Suprapubic skin (tissue), 4 donors: ENCODE measurements at places on chromosomes 13 and 19.

DNA sequence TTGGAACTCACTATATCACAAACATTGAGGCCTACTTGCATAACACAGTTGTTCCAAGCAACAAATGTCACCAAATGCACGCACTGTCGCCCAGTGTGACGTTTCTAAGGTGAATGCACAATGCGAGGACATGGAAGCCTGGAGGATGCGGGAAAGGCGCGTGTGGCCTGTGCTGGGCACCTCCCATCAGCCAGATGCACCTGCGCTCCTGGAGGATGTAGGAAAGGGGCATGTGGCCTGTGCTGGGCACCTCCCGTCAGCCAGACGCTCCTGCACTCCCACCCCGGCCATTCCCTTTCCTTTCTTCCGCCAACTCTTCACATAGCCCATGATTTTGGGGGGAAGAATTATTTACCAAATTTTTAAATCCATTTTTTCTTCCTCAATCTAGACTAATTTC lies 202.4 kb upstream of the SOX1 start:
- no peak for DNase-seq

- no peak for DNase-seq
Observed at GRCh38 chr13:29702912-29703351, 107.4 kb upstream of the SLC7A1 start.

DNA sequence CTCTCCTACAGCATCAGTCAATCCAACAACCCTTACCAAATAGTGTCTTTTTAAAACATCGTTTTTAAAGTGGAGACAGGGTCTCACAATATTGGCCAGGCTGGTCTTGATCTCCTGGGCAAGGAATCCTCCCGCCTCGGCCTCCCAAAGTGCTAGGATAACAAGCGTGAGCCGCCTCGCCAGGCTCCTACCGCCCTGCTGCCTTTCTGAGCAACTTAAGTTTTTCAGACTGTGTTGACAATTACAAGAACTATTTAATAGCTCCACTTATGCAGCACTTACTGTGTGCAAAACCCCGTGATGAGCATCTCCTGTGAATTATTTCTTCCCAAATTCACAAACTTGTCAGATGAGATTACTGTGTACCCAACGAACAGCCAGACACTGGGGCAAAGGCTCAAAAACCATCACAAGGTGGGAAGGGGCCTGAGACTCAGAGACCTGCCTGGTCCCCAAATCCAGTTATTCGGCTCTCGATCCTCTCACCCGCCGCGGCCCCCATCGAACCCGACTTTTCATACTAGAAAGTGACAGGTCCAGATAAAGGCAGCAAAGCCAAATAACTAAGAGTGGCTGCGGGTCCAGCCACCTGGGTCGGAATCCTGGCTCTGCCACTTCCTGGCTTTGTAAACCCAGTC lies 581 bp downstream of the RPL18 start:
- no peak for DNase-seq

GRCh38 chr19:41700381-41701195 lies 7.8 kb upstream of the CEACAM5 start:
- DNase-seq: peak; percentile 43

DNA sequence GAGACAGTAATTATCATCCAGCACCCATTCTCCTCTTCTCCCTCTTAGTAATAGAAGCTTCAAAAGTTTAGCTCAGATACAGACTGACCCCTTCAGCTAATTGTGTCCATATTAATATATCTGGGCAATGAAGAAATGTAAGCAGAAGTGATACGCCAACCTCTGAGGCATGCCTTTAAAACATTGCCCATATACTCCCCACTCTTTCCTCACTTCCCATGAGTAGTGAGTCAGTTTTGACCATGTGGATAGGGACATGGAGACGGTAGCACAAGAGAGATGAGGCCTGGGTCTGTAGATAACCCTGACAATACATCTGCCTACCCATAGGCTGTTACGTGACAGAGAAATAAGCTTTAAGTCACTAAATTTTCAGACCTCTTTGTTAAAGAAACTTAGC lies 147.6 kb downstream of the KCTD12 start:
- DNase-seq: no peak

- DNase-seq: no peak
Observed at GRCh38 chr13:77732287-77732686, 34.8 kb downstream of the SLAIN1 start.

DNA sequence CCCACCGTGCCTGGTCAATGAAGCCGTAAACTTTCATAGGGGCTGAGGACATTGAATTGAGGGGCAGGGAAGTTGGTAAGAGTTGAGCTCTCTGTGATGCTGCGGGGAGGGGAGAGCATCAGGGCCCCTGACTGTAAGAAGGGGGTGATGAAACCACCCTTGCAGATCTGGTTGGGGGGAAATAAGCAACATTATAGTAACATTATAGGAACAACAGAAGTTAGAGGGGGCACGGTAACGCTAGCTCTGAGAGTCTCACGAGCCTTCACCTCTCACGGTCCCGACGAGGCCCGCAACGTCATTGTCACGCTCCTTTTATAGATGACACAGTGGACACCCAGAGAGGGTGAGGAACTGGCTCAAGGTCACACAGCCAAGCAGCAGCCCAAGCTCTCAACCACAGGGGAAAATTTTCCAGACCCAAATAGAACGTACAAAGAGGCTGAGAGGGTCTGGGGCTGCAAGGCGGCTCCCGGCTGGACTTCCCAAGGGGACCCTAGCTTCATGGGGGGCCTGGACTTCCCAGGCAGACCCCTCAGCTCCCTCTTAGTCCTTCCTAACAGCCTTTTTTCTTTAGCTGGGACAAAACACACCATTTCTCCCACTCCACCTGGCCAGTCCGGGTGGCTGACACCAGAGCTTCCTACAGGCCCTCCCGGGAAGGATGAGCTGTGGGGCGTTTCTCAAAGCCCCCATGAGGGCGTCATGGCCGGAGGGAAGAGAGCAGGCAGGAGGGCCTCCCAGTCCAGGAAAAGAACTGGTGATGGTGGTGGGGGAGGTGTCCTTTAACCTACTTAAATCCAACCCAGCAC lies 4.1 kb downstream of the TLE5 start:
- no peak for DNase-seq

DNA sequence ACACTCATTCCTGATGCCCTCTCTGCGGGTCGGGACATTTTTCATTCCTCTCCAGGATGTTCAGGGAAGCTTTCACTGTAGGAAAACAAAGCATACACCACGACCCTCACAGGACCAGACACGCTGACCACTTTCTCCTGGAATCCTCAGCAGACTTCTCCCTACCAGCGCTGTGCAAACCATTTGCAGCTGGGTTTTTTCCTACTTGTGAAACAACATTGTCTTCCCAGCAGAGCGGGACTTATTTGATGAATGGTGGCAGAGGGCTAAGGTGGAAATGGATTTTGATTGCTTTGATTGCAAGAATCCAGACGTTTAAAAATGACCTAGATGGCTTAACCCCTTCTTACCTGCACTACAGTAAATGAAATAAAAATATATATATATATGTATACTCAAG lies 265.9 kb downstream of the TBC1D4 start:
- no peak for DNase-seq

GRCh38 chr19:45745606-45746005 lies 12.4 kb downstream of the MEIOSIN start:
- DNase-seq: no peak

GRCh38 chr13:84962141-84962750 lies 837.0 kb downstream of the SLITRK6 start:
- no peak for DNase-seq

DNA sequence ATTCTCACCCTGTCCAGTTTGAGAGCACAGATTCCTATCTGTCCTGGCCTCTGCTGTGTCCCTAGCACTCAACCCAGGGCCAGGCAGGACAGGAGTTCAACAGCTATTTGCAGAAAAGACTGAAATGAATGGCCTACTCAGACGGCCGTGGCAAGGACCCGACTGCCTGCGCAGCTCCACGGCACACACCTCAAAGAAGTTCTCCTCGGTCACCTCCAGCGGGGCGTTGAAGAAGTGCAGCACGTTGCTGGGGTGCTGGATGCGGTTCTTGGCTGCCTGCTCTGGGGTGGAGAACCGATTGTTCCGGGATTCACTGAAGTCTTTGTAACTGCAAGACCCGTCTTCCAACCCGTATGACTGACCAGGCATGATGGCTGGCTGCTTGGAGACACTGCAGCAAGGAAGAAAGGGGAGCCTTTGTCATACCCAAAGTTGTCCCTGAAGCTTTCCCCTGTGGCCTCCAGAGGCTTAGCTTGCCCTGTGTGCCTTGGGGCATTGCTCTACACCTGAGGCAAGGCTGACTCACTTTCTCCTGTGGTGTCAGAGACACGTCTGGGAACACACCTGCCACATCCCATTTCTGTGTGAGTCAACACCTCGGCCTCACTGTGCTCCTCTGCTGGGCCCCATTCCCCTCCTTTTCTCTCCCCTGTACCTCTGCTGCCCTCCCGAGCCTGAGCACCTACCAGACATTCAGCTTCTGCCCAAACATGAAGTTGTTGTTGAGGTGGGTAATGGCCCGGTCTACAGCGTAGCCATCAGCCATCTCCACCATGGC lies 6.8 kb upstream of the ECH1 start:
- no peak for DNase-seq

DNA sequence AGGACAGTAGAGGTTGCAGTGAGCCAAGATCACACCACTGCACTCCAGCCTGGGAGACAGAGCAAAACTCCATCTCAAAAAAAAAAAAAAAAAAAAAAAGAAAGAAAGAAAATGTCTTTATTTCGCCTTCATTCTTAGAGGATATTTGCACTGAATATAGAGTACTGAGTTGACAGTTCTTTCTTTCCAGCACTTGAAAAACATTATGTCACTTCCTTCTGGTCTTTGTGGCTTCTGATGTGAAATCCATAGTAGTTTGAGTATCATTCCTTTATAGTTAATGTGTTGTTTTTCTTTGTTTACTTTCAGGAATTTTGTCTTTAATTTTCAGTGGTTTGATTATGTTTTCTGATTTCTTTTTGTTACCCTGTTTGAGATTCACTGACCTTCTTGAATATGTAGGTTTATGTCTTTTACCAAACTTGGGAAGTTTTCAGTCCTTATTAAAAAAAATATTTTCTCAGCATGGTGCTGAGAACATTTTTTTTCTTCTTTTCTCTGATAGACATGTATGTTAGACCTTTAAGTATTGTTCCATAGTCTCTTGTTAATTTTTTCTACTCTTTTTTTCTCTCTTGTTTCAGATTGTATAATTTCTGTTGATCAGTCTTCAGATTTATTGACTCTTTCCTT lies 50.1 kb downstream of the PCCA start:
- no peak for DNase-seq

DNA sequence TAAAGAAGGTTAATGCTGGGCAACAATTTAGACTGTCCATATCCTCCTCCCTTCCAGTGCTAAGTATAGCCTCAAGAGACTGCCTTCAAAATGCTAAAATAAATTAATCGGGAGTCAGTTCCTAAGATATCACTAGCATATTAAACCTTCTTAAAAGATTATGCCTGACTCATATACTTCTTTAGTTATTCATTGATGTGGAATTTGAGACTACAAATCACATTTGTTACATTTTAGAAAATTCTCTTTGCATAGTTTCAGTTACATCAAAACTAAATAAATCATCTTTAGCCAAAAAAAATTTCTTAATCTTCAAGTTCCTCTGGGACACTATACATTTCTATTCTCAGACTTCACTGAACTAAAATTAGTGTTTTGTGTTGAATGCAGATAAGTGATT lies 769.1 kb downstream of the PCDH9 start:
- DNase-seq: no peak

GRCh38 chr19:42563352-42564210 lies 31.1 kb downstream of the CEACAM8 start:
- DNase-seq: no peak

DNA sequence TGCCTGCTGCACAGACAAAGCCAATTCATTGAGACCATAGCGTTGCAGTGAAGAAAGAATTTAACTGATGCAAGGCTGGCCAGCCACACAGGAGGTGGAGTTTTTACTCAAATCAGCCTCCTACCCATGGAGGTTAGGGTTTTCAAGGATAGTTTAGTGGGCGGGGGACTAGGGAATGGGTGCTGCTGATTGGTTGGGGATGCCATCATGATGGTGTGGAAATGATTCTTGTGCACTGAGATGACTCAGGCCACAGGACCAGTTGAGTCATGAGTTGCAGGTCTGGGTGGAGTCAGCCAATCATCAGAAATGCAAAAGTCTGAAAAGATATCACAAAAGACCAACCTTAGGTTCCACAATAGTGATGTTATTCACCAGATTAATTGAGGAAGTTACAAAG lies 359.6 kb downstream of the FOXO1 start:
- no peak for DNase-seq

- DNase-seq: no peak
Observed at GRCh38 chr13:60957816-60958215, 457.8 kb downstream of the PCDH20 start.

- DNase-seq: no peak
Observed at GRCh38 chr19:10402441-10403038, 802 bp downstream of the CDC37 start.

DNA sequence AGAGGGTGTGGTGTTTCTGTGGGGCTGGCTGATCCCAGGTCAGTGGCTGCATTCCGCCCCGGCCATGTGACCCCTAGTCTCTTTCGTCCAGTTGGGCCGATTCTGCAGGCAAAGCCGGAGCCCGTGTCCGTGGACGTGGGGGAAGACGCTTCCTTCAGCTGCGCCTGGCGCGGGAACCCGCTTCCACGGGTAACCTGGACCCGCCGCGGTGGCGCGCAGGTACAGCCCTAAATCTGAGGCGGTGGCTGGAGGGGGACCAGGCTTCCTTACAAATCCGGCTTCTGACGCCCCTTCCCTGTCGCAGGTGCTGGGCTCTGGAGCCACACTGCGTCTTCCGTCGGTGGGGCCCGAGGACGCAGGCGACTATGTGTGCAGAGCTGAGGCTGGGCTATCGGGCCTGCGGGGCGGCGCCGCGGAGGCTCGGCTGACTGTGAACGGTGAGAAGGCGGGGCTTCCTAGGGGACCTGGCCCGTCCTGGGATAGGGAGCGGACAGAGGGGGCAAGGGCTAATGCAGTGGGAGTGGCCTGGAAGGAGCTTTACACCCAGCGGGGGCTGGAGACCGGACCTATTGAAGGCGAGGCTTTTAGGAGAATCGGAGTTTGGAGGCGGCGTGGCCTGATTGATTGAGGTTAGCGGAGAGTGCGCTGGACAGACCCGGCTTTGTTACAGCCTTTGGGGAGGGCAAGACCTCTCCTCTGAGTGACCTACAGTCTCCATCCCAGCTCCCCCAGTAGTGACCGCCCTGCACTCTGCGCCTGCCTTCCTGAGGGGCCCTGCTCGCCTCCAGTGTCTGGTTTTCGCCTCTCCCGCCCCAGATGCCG lies 4.3 kb downstream of the KIRREL2 start:
- no peak for DNase-seq

GRCh38 chr13:106649495-106649894 lies 81.6 kb upstream of the ARGLU1 start:
- DNase-seq: no peak

GRCh38 chr13:73872397-73872796 lies 261.8 kb downstream of the KLF12 start:
- no peak for DNase-seq

DNA sequence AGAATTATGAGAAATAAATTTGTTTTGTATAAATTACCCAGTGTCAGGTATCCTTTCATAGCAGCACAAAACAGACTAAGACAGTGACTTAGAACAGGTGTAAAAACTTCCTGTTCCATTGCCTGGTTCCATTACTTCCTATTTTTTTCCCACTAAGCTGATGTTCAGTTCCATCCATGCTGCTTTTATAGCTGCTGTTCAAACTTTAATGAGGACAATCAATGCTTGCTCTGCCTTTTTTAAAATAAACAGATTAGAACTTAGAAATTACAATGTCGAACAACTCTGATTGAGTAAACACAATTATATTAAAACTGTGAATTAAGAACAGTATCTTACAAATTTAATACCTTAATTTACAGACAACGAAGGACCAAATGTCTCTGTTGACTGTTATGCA lies 818.9 kb downstream of the OLFM4 start:
- no peak for DNase-seq

GRCh38 chr19:6209233-6209632 lies 70.5 kb downstream of the MLLT1 start:
- no peak for DNase-seq
